ENCODE measurements at places on chromosomes 4 and X.

- no peak for DNase-seq
Measured at GRCh38 chr4:167614866-167615265, 380.6 kb upstream of the SPOCK3 start.

DNA sequence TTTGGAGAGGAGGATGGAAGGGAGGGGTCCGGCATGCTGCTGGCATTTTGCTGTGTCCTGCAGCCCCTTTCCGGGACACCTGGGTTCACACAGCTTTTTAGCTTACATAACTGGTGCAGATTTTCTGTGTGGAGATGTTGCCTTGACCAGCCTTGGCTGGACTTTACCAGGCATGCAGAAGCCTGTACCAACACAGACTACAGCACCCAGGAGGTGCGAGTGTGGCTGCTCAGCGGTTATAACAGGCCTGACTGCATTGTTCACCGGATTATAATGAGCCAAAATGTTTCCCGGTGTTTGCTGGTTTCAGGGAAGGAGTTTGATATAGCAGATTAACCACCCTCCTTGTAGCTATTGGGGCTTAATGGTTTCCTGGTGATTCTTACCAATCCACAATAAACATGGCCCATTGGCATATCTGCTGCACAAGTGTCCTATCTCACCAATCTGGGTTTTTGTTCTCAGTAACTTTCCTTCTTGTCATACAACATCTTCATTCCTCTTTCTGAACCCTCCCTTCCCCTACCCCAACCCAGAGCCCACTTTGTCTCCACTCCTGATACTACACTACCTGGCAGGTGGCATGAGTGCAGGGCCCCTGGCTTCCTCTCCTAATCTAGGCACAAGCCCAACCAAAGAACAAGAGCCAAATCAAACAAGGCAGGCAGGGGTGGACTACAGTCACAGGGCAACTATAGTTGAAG lies 3.9 kb downstream of the RPL10 start:
- no peak for DNase-seq

- DNase-seq: no peak
Measured at GRCh38 chr4:149987330-149988086, 90.7 kb upstream of the DCLK2 start.

GRCh38 chr4:188195389-188195985 lies 56.2 kb downstream of the TRIML1 start:
- DNase-seq: no peak

DNA sequence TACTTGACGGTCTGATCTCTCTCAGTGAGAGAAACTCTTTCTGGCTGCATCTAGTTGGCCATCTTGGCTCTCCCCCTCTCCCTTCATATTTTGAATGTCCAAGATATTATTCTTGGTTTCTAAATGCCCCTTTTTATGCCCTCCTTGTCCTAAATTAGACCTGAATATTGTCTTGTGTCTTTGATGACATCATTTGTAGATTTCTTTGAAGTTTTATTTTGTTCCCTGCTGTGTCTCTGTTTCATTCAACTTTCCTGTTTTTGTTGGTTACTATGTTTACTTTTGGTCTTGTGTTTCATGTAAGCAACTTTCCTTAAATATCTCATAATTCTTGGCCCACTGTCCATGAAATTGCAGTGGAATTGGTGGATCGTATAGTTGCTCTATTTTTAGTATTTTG lies 46.1 kb upstream of the PASD1 start:
- DNase-seq: no peak

GRCh38 chr4:73070074-73070390 lies 516 bp upstream of the COX18 start:
- no peak for DNase-seq

DNA sequence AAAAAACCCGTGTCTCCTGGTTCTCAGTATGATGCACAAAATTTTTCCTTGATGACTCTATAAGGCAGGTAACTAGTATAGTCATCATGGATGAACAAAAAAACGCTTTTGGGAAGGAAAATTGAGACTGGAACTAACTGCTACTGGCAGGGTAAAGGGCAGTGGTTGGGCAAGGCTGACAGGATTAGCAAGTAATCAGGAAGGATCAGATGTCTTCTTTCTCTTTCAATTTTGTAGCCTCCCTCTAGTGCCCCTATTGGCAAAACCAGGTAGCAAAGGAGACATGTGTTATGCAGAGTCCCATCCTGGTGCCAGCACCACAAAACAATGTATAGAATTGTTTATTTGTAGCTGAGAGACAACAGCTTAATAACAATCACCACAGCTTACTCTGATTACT lies 12.8 kb upstream of the SLITRK4 start:
- DNase-seq: no peak

GRCh38 chrX:132071254-132071653 lies 48.2 kb downstream of the STK26 start:
- DNase-seq: no peak

DNA sequence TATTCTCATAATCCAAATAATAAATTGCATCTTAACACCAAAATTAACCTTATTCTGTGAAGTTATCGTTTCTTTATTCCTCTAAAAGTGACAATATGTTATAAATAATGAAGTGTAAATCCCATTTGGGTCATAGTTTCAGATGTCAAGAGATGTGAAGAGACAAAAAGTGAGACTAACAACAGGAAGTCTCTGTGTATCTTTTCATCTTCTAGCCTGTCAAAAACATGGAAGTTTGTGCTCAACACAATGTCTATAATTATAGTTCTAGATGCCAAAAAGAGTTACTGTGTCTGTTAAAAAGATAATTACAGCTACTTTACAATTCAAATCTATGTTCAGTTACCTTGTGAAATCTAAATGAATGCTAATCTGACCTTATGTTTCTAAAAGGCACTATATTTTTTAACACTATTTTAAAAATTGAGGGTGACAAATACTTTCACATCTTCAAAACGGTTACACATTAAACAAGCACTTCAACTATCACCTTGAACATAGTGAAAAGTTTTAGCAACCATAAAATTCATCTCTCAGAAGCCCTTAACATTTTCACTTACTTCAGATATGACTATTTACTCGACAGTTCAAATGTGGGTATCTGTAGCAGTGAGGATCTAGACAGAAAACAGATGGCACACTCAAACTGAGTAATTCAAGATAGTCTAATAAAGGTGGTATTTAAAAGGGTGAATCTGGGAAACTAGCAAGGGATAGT lies 509.8 kb downstream of the ARAP2 start:
- no peak for DNase-seq

GRCh38 chr4:119211867-119212233 lies 663 bp upstream of the USP53 start:
- DNase-seq: no peak

DNA sequence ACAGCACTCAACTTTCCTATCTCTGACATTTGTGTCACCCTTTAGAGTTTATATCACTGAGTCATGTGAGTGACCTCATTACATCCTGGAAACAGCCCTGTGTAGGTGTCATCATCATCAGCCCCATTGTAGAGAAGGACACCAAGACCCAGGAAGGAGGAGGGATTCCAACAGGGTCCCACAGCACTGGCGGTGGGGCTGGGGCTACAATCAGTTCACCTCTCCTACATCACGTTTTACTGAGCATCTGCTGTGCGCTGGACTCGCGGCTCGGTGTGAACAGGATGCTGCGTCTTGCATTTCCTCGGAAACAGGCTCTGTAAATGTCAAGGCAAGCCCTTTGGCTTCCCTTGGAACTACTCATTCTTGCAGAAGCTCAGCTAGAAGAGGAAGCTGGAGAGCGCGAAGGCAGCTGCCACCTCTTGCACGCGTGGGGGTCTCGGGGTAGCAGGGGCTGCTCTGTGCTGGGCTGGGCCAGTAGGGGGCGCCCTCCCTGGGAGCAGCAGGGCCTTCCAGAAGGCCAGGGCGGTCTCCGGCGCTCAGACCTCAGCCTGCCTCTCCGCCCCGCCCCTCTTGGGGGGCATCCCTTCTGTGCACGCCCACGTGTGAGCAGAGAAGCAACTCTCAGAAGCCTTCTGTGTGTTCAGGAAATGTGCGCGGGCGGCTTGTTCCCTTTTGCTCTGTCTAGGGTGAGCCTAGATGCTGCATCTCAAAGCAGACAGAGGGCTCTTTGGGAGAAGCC lies 29.0 kb downstream of the REELD1 start:
- DNase-seq: no peak

- DNase-seq: no peak
Measured at GRCh38 chr4:126755506-126755905, 877.3 kb upstream of the INTU start.

DNA sequence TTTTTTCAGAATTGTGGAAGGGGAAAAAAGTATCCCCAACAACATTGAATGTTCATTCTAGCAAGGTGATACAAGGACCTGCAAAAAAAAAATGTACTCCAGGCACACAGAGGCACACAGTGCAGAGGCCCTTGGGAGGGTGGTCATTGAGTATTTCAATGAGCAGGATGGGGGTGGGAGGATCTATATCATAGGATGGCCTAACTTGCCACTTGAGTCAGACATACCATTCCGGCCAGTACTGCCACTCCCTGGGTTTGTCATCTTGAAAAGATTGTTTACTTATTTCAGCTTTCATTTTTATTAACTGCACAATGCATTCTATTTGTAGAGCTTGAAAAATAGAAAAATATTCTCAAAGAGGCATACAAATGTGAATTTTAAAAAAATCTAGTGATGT lies 18.7 kb downstream of the ZNF595 start:
- no peak for DNase-seq

- no peak for DNase-seq
Measured at GRCh38 chr4:16222957-16223527, 3.2 kb downstream of the TAPT1 start.

- DNase-seq: no peak
Measured at GRCh38 chr4:56655209-56655626, 25.9 kb downstream of the HOPX start.

DNA sequence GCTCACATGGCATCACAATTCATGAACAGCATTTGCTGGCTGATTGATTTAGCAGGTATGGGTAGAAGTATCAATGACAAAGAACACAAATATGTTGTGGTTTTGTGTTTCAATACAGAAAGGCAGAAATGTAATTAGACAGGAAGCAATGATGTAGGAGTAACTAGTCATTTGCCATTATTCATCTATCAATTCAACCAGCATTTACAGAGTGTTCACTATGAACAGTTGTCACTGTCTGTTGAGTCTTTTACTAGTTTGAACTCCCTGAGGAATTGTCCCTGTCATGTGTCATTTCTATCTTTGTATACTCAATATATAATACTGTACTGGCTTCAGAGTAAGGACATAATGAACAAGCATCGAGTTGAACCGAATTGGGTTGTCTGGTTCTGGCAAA lies 51.5 kb upstream of the ARHGAP24 start:
- DNase-seq: no peak

DNA sequence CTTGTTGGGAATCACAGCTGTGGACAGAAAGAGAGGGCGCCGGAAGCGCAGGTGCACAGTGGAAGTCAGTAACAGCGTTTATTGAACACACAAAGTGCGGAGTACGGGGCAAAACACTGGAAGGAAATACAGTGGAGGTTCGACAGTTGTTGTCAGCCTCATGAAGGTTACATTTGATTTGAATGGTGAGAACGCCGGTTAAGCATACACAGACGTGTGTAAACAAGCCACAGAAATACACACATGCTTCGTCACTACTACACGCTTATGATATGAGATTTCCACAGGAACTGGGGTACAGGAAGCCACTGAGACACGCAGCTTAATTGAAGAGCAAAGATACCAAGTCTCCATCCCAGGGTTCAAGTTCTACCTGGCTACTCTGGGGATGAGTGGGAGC lies 12.0 kb downstream of the CCKAR start:
- DNase-seq: no peak

DNA sequence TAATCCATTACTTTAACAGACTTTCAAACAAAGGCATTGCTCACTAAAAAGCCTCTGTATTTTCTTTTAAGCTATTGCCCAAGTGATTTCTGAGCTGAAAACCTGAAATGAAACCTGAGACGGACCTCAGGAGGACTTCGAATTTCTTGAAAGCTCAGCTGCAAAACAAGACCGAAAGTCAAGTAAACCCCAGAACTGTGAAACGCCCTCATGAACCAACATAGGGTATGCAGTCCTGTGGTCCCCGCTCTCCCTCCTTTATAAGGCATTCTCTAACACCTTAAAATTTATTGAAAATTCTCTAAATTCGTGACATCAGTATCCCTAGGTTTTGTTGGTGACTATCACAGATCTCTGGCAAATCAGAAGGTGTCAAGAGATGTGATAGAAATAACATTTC lies 91.8 kb downstream of the SHISA3 start:
- no peak for DNase-seq

GRCh38 chr4:105272002-105272401 lies 125.3 kb downstream of the TET2 start:
- DNase-seq: no peak

- no peak for DNase-seq
Measured at GRCh38 chr4:77776182-77777134, 42.7 kb downstream of the CNOT6L start.

DNA sequence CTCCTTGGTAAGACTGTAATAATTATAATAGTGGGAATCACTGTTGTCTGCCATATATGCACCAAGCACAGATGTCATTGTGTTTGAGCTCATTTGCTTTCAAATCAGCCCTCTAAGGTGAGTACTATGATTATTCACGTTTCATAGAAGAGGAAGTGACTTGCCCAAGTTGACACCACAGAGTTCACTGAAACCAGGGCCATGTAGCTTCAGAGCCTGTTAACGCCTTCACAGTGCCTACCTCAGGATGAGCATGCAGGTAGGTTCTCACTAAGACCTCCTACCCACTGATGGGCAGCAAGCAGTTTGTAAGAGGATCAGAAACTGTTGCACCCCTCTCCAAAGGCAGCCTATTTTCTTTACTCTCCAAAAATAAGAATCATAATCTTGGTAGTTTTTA lies 27.4 kb downstream of the TMPRSS11A start:
- no peak for DNase-seq

GRCh38 chr4:157558016-157558415 lies 337.5 kb downstream of the GRIA2 start:
- no peak for DNase-seq

DNA sequence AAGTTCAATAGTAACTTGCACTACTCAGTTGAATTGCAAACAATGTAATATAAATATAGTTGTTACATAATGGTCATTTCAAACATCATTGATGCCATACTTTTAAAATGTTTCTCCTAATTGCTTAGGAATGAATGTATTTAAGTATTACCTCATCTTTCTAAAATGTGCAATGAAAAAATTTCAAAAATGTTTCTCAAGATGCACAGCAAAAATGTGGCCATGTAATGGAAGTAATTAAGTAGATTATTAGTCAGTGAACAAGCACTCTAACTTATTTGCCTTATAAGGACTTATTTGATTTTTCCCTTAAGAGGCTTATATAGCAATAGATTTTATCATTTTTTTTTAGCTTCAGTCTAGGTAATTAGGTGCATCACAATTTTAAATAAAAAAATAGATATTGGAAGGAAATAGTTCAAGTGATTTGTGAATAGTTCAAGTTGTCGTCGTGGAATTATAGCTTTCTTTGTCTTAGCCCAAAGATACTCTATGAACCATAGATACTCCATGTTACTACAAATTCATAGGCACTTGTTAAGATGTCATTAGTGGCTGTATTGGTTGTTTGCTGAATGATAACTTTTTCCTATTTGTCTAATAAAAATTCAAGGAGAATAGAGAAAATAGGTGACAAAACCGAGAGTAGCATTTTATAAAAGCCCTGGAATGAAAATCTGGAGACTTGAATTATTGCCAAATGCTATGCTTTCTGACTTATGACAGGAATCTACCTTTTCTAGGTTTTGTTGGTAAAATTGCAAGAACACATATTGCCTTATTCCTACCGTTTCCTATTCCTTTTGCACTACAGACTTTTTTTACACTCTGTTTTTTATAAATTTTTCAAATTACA lies 118.5 kb downstream of the TLL1 start:
- peak; percentile 82 for DNase-seq

- DNase-seq: no peak
Measured at GRCh38 chr4:181259081-181259709, 984.0 kb upstream of the TENM3 start.

GRCh38 chrX:10444204-10444603 lies 176.2 kb downstream of the MID1 start:
- DNase-seq: no peak

Measured in fibroblast of skin of left quadriceps (primary cell).